Endothelial cell of umbilical vein (primary cell): ENCODE measurements at places on chromosomes 5 and 9. TPM values are rescaled to one million over a fixed set of nuclear protein-coding genes. Genes with fewer than 3 reads are reported as not detected.
A peak's percentile ranks its signal among the peaks of the same experiment; 100 is the strongest.

MVB12B gene
- 6.2 and 6.6 TPM in 2 replicates for polyA plus RNA-seq

PCDHA7 gene
- 0.07 and 0.30 TPM in 2 replicates for polyA plus RNA-seq

DNA sequence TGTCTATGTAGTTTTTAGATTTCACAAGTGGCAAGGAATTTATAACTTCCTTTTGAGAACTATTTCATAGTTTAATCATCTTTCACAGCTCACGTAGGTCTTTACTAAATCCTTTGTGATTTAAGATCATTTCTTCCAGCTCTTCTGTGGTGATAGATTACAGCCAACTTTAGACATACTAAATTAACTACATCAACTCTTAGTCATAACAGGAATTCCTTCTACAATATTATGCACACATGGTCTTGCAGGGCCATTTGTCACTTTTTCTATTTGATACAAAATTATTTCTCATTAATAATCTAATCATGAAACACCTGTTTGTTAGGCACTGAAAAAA, 208.4 kb downstream of the PDE4D start:
- no peaks in the 10 kb centered on the region for H3K27me3 ChIP-seq
- H3K27ac ChIP-seq = no peak overlapping the region
- no peaks in the 10 kb centered on the region for H3K36me3 ChIP-seq
- H3K4me1 ChIP-seq = no peaks in the 10 kb centered on the region
- H3K4me3 ChIP-seq = no peak overlapping the region

DNA sequence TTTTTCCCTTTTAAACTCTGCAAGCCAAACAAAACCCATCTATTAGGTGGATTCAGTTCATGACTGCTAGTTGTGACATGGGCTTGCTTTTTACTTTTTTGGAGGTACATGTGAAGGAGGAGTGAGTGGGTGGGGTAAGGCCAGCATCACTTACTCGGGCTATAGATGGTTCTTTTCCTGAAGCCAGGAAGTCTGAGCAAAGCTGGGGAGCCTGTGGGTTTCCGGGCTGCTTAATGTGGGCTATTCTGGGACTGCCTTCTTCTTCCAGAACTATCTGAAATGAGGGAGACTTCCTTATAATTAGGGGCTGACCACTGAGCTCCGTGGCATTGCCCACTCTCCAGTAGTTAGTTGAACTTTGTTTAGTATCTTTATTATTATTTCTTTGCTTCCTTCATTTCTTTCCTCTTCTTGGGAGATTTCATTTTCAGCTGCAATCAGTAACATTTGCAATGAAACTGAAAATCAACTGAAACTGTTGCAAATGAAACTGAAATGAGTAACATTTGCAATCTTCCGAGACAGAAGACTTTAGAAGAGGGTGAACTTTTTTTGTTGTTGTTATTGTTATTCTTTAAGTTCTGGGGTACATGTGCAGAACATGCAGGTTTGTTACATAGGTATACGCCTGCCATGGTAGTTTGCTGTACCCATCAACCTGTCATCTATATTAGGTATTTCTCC, 204.9 kb downstream of the LRRC70 start:
- H3K4me1 ChIP-seq = no peaks in the 10 kb centered on the region
- H3K27me3 ChIP-seq = no peaks in the 10 kb centered on the region
- no peaks in the 10 kb centered on the region for H3K36me3 ChIP-seq

DNA sequence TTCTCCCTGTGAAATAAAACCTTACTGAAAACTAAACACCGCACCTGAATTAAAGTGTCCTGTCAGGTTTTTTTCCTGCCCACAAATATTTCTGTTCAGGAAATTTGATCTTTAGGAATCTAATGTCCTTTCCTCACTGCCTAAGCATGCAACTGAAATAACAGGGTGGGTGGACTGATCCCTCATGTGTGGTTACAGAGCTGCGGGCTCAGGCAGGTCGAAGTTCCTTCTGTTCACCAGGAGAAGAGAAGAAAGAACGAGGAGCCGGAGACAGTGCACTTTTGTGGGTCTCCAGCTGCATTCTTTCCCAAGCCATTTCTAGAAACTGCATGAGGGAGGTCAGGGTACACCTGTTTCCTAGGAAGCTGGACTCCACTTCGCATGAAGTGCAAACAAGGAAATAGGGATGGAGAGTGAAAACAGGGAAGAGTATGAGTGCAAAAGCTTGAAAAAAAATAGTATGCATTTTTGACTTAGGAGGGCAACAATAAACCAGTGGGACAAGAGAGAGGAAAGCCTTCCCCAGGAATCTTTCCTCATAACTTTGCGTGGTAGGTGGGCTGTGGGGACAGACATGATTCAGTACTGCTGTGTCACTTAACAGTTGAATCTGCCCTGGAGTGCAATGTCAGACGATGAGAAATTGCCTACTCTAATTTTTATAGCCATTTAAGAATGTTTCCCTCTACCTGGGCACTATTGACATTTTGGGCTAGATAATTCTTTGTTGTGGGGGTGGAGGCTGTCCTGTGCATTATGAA, 60.3 kb downstream of the GCNT1 start:
- DNase-seq = peak; percentile 40
- no peak overlapping the region for H3K27ac ChIP-seq
- no peak overlapping the region for H3K4me3 ChIP-seq
- no peaks in the 10 kb centered on the region for H3K4me1 ChIP-seq
- H3K27me3 ChIP-seq = no peaks in the 10 kb centered on the region
- no peaks in the 10 kb centered on the region for H3K36me3 ChIP-seq

DNA sequence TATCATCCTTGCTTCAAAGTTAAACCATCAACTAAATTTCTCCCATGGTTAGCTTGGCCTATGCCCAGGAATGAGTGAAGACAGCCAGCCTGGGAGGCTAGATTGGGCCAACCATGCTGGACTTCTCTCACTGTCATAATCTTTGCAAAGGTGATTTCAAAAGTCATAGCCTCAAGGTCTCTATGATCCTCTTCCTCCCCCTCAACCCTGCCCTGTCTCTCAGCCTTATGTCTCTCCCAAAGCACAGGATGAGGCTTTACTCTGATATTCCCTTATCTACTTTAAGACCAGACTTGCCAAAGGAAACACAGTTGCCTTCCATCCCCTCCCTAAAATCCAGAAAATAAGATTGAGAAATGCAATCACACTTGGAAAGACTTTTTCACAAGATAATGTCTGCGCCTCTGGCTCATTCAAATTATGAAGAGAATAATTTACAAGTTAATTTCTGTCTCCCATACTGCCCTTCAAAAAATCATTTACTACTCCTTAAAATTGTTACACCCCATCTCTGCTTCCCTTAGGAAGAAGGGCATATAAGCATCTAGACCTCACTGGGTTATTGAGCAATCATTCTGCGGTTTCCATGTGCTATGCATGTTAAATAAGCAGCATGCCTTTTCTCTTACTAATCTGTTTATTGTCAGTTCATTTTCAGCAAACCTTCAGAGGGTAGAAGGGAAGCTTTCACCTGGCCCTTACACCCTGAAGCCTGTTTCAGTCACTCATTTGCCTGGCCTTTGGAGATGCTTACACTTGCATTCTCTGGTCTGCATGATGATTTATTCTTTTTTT, 113.8 kb upstream of the ANKRD55 start:
- H3K4me1 ChIP-seq = peaks cover 38% of the 10 kb centered on the region
- H3K27ac ChIP-seq = no peak overlapping the region
- no peak overlapping the region for H3K4me3 ChIP-seq
- H3K36me3 ChIP-seq = no peaks in the 10 kb centered on the region

GRCh38 chr5:40904205-40904993, 4.9 kb upstream of the C7 start:
- H3K27ac ChIP-seq = no peak overlapping the region
- H3K36me3 ChIP-seq = no peaks in the 10 kb centered on the region
- H3K4me3 ChIP-seq = no peak overlapping the region
- peak; percentile 69 for DNase-seq
- H3K4me1 ChIP-seq = no peaks in the 10 kb centered on the region

DNA sequence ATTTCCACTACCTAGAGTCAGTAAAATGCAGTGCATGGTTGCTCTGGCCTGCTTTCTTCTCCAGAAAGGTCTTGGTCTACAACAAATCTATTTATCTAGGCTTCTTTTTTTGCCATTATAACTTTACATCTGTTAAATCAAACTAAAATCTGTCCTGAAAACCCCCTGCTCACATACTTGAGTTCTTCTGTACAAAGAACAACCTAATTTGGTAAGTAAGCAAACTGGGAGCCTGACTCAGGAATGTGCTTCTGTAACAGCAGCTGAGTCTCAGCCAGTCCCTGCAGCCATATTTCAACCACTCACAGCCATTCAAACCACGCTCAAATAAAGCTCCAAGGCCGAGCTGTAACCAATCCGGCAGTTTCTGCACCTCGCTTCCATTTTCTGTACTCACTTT, 95.8 kb downstream of the PLPP1 start:
- H3K27ac ChIP-seq = no peak overlapping the region
- no peak overlapping the region for H3K4me3 ChIP-seq
